T-helper 22 cell (primary cell): ENCODE measurements at places on chromosomes 11 and 22.

GRCh38 chr11:109306322-109306721 lies 115.7 kb upstream of the C11orf87 start:
- DNase-seq = no peak

DNA sequence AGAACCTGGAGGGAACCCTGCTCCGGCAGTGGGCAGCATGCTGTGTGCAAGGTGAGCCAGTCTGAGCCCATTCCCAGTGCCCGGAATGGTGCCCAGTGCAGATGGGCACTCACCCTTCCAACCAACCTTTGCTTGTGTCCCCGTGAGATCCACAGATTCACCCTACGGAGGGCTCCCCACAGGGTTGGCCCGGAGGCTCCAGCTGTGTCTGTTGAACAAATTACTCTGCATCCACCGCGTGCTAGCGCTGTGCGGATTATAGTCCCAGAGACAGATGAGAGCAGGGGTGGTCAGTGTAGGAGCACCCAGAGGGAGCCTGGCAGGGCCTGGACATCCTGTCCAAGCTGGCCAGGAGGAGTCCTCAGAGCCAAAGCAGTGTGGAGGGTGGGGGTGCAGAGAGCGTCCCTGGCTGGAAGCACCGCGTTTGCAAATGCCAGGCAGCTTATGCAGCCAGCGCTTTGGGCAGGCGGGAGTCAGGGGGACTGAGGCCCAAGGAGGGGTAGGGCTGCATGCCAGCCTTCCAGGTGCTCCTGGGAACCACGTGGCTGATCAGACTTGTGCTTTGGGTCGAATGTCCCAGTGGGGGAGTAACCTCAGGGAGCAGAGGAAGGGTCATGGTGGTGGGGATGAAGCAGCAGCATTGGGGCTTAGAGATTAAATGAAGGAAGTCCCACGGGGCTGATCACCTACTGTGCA lies 80.5 kb downstream of the KCNQ1 start:
- DNase-seq = no peak

- no peak for DNase-seq
Measured at GRCh38 chr11:104881117-104881794, 17.0 kb downstream of the CASP12 start.

- DNase-seq = no peak
Measured at GRCh38 chr11:36022882-36023281, 79.0 kb downstream of the LDLRAD3 start.

DNA sequence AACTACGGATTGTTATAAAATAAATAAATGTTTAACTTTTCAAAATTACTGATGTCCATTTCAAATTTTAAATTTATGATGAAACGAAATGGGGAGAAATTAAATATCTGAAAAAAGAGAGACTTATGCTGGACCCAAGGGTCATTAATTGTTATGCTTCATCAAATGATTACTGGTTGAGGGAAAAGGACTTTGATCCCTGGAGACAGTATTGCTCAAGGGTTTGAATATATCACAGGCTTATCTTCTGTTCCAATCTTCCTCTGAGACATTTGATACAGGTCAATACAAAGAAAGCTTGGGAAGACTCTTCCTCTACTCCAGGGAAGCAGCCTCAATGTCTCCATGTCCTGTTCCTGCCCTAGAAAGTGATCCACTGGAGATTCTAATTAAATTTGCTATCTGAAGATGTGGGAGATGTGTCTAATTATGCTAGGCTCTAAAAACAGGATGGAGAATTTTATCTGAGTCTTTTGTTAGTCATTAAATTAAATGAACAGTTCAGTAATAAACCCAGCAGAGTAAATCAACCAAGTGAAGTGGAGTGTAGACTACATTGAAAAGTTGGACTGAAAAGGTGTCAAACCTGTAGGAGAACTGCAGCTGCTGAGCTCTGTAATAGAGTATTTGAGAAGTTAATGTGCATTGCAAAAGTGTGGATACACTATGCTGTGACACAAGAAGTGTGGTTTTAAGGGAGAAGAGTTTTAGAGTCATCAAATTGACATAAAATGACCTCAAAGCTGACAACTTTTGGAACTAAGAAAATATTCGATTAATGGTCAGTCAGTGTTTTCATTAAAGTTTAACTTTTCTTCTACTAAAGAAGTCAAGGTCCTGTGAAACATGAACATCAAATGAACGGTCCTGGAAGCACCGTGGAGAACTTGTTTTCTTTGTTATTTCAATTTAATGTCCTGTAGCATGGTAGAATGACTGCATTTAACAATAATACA lies 623.7 kb upstream of the CCDC90B start:
- DNase-seq = no peak

DNA sequence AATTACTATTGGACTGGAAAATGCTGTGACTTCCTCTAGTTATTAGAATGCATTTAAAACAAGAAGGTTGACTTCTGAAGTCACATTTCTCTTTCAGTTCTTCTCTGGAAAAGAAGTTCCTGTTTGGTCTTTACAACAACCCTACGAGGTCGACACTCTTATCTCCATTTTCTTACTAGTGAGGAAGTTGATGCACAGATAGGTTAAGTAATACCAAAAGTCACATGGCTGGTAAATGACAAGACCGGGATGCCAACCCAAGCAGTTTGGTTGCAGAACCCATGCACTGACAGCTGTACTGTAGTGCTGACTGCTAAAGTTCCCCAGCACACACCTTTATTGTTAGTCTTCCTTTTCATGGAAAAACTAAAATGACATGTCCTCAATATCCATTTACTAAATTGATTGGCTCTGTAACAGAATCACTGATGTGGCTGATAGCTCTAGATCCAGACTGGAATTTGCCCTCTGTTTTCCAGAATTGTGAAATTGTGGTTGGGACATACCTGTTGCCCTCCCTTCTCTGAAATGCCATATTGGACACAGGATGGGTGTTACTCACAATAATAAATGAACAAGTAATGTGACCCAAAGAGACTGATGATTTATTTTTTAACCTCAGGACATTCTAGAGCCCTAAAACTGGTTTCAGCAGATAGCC lies 9.4 kb upstream of the TECTA start:
- no peak for DNase-seq

DNA sequence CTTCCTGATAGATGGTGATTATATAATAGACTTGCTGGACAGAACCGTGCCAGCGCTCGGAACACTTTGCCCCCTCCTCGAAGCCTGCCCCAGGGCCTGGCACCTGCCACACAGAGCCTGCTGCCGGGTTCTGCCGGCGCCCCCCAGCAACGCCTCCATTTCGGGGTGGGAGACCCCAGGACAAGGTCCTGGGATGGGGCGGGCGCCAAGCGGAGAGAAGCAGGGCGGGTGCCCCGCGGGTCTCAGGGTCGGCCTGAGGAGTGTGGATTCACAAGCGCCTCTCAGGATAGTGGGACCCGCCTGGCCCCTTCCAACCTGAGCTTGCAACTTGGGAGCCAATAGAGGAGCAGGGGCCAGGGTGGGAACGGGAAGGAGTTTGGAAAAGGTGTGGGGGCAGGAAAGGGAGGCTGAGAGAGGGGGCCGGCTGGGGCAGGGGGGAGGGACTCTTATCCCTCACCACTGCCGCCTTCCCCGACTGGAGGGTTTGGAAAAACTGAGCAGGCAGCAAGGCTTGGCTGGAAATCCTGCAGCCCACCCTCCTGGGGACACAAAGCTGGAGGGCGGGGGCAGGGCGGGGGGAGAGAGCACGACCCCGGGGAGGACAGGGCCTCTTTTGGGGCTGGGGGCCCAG lies 3.3 kb upstream of the BCL9L start:
- DNase-seq = no peak
